NCI-H1417 (cell line): ENCODE measurements at places on chromosomes 1 and 21.

GRCh38 chr1:248858096-248858890 is 592 bp downstream of the ZNF692 start:
- peak; percentile 92 for DNase-seq

DNA sequence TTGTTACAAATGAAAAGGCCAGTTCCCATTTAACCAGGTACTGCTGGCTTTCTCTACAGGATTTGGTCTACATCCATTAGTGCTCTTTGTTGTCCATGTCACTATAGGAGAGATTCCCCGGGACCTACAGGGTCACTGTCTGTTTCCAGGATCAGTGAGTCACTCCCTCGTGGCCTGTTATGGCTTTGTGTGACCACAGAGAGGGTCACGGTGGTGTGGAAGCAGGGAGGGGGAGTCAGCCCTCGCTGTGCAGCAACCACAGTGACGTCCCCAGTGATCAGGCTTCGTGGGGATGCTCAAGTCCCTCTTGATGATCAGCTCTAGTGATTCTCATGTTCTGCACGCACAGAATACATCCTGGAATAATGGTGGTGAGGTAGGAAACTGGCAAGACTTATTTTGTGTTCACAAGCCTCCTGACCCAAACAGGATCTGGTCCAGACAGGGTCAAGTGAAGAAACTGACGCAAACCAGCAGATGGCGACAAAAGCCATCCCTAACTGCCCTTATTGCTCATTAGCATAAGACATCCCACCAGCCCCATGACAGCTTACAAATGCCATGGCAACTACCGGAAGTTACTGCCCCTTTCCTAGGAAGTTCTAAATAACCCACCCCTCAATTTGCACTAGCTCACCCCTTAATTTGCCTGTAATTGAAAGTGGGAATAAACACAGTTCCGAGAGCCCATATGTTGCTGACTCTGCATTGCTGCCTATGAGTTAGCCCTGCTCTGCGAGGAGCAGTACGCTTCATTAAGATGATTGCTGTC is 98.5 kb downstream of the DISC1 start:
- peak; percentile 1 for DNase-seq

DNA sequence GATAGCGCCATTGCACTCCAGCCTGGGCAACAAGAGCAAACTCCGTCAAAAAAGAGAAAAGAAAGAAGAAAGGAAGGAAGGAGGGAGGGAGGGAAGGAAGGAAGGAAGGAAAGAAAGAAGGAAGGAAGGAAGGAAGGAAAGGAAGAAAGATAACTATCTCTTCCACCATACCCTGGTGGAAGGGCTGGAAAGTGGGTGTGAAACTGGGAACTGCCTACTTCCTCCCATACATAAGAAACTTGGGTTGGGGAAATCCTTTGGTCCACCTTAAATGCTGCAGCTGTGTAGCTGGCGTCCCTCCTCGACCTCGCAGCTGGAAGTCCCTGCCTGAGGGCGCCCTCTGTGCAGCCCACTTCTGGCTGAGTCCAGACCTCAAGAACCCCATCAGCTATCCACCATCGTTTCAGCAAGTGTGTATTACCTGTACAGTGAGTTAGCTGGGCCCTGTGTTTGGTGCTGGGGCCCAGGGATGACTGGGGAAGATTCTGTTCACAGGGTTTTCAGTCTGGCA is 4.6 kb upstream of the FAM167B start:
- peak; percentile 28 for DNase-seq

DNA sequence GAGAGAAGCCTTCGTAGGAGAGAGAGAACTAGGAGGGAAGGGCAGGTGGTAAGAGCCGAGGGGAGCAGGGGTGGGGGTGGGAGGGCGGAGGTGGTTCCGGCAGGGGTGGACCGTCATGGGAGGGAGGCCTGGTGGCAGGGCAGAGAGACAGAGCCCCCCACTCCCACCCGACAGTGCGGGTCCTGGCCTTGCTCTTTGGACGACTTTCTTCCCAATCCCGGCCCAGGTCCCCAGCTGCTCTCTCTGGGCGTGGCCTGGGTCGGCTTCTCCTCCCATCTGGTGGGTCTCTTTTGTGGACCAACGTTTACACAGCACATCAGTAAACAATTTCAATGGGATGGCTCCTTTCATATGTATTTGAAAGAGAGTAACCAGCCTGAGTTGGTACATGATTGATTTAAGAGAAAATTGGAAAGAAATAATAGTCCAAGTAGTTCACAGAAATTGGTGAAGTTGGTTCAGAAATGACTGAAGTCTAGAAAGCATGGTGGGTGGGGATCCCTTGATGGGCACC is 56.9 kb downstream of the LDLRAD2 start:
- no peak for DNase-seq

GRCh38 chr1:201754353-201754752 is 74.6 kb upstream of the IPO9 start:
- DNase-seq, result no peak

DNA sequence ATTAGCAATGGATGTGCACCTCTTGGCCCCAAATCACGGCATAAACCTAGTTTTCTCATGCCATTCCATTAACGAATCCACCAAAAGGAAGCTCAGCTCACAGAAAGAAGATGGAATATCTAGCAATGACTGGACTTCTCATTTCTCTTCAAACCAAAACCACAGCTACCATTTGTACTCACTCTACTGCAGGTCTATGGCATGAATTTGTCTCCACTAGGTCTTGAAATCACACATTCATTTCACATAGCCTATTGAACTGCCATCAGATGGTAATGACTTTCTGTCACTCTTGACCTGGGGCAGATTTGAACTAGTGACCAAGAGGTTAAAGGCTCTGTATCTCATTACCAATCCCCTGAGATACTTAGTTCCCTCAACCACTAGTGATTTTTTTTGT is 382.7 kb downstream of the DPYD start:
- no peak for DNase-seq

- no peak for DNase-seq
These were observed 8.6 kb downstream of the CLDN14 start for GRCh38 chr21:36471254-36471723.

- no peak for DNase-seq
These were observed 374.9 kb downstream of the NTNG1 start for GRCh38 chr1:107515702-107516101.

GRCh38 chr1:209643285-209644020 is 8.8 kb downstream of the LAMB3 start:
- no peak for DNase-seq

GRCh38 chr1:62964141-62964540 is 180.2 kb downstream of the ATG4C start:
- no peak for DNase-seq

DNA sequence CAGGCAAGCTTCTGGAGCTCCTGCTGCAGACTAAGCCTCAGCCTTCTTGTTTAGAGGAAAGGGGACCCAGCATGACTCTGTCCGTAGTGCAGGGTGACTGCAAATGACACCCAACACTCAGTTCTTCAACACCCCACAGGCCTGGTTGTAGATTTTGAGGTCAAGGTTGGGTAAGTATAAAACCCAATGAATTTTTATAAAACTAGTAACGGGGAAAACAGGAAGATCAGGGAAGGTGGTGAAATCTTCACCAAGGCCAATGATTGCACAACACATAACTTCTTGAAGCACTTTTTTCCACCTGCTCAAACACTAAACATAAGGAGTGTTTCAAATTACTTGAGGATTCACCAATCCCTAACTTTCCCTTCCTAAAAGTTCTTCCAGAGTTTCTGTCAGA is 89.4 kb upstream of the JAK1 start:
- no peak for DNase-seq

DNA sequence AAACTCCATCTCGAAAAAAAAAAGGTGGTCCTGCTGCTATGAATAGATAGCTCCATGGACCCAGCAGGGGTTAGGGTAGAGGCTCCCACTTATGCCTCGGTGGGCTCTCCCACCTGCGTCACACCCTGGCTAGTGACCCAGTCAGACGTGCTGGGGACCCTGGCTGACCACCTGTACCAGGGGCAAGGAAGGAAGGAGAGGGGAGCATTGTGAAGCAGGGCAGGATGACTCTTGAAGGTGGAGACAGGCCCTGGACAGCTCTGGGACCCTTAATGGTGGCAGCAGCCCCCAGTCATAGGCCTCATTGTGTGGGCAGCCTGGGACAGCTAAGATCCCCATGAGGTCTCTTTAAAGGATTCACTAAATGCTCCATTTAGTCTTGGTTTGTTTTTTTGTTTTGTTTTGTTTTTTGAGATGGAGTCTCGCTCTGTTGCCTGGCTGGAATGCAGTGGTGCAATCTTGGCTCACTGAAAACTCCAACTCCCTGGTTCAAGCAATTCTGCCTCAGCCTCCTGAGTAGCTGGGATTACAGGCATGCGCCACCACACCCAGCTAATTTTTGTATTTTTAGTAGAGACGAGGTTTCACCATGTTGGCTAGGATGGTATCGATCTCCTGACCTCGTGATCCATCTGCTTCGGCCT is 10.4 kb upstream of the SNAPIN start:
- no peak for DNase-seq

- no peak for DNase-seq
These were observed 31.5 kb upstream of the DYRK1A start for GRCh38 chr21:37335053-37335452.
